ENCODE measurements at places on chromosomes 7 and 10.
A peak's percentile ranks its signal among the peaks of the same experiment; 100 is the strongest.

DNA sequence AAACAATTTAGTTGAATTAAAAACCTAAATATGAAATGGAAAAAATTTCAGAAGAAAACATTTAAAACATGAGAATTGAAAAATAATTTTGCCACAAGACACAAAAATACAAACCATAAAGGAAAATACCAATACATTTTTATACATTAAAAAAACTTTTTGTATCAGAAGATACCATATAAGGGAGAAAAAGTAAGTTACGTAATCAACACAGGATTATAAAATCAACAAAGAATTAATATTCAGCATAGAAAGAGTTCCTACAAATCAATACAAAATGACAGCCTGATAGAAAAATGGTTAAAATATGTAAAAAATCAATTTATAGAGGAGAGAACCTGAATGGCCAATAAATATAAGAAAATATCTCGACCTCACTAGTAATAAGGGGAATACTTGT is 16.6 kb upstream of the SAMD9L start:
- DNase-seq = no peak

DNA sequence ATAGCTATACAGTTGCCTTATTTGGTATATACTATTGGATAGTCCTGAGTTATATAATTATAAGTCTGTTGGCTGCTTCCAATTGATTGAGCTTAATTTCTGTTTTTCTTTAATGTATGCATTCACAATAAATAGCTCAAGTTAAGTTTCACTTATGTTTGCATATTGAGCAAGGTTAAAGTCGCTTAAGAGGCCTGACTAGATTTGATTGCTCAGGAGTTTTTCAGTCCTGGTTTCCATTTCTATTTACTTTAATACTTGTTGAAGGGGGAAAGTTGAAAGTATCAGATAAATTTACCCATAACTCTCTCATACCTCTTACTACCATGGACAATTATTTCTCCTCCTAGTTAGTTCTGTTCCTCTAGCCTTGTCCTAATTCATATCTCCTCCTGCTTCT is 294.7 kb downstream of the ARL4A start:
- no peak for DNase-seq

GRCh38 chr10:31686599-31686998 is 242.0 kb downstream of the ARHGAP12 start:
- no peak for DNase-seq

- no peak for DNase-seq
Observed at GRCh38 chr7:47544416-47544815, 37.5 kb downstream of the TNS3 start.

GRCh38 chr10:117549100-117549585 is 6.6 kb downstream of the EMX2 start:
- no peak for DNase-seq

- no peak for DNase-seq
Observed at GRCh38 chr7:150797661-150798060, 2.5 kb downstream of the TMEM176B start.

DNA sequence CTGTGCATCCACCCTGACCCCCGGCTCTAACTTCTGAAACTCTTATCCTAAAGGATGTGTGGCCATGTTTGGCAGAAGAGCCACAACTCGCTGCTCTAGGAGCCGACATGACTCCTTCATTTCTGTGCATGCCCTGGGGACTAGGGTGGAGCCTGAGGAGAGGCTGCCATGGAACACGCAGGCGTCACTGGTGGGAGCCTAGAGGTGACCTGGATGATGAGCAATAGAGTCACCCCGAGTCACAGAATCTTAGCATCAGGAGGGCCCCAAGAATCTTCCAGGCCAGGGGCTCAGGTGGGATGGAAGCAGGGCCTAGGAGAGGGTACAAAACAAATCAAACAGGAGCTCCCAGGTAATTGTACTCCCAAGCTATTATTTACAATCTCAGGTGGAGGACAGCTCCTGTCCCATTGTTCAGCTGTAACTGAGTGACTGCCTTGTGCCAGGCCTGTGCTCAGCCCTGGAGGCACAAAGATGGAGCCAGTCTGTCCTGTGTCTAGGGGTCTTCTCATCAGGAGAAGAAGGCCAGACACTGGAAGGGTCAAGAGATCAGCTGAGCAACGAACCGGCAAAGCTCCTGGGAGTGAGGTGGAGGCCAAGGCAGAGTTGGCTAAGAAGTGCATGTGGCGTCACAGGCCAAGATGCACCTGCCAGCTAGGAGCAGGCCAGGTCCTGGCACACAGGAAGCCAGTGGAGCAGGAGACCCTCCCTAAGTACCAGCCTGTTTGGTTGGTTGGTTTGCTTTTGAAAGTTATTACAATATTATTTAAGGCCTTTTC is 5.8 kb upstream of the ZNF22 start:
- DNase-seq = no peak

DNA sequence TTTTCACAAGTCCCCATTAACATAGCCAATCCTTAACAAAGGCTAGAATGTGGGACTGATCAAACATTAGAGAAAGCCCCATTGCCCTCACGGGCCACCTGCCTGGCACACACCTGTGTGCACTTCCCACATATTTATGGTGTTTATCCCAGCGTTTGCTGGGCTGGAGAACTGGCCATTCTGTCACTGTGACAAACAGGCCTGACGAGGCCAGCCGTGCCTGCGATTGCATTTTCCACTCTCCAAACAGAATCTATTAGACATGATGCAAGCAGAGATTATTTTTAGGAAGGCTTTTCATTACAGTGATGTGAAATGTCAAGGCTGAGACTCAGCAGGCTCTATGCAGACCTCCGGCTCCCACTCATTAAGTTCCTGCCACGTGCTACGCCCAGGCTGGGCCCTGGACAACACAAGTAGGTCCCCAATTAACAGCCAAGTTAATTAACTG is 20.4 kb downstream of the PTPRN2 start:
- DNase-seq = peak; percentile 65

- no peak for DNase-seq
Observed at GRCh38 chr7:33248671-33249070, 119.3 kb downstream of the BBS9 start.

DNA sequence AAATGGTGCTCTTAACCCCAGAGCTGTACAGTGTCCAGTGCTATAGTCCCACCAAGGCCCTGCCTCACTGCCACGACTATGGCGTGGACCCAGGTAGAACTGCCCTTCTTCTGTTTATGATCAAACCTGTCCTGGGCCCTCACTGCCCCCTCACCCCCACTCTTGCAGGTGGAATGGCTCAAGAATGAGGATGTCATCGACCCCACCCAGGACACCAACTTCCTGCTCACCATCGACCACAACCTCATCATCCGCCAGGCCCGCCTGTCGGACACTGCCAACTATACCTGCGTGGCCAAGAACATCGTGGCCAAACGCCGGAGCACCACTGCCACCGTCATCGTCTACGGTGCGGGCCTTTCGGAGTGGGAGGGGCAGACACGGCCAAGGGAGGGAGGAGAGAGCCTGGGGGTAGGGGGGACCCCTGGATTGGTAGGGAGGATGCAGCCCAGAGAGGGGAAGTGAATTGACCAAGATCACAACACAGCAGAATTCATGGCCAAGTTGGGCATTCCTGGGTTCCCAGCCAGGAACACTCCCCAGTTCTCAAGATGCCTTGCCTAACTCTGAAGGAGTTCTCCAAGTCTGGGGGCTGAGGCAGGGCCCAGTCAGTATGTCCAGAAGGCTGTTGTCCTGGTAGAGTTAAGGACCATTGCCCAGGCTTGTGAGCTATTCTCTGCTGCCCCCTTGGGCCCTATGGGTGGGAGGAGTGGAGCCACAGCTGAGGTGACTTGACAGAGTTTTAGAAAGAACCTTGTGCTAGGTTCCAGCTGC is 32.4 kb upstream of the SLC29A3 start:
- DNase-seq = no peak

DNA sequence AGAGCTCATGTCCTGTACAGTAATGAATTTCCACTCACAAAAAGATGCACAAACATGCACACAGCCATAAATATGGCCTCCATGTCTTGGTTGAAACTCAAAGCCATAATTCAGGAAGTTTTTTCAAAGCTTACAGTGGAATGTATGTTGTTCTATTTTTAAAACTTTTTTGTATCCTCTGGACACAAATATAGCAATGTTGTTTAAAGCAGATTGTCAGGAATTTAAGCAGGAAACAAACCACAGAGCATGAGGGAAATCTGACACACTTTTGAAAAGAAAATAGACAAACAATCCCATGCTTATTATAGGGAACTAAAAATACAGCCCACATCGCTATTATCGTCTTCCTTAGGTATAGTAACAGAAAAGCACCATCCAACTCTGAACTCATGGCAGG is 21.5 kb downstream of the LRRN3 start:
- DNase-seq = no peak

GRCh38 chr10:132875435-132875834 is 66.9 kb downstream of the CFAP46 start:
- no peak for DNase-seq

DNA sequence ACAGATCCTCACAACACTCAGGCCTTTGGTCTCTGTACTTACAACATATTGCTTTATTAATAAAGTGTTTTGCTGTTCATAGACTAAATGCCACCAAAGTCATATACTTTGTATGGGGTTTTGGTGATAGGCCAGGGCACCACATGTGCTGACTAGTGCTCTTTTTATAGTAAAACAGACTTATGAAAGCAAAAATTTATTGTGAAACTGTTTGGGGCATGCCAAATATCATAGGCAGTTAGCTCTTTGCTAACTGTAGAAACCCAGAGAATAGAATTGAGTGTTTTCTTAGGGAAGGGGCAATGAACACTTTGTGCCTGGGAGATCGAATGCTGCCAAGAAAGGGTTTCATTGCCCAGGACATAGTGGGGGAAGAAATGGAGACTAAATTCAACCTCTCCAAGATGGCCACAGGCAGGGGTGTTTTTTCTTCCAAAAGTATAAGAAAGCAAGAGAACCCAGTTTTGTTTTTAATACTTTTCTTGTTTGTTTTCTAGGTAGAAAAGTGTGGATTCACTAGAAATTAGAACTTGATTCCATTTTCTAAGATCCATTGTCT is 142.7 kb downstream of the TRIL start:
- DNase-seq = no peak

DNA sequence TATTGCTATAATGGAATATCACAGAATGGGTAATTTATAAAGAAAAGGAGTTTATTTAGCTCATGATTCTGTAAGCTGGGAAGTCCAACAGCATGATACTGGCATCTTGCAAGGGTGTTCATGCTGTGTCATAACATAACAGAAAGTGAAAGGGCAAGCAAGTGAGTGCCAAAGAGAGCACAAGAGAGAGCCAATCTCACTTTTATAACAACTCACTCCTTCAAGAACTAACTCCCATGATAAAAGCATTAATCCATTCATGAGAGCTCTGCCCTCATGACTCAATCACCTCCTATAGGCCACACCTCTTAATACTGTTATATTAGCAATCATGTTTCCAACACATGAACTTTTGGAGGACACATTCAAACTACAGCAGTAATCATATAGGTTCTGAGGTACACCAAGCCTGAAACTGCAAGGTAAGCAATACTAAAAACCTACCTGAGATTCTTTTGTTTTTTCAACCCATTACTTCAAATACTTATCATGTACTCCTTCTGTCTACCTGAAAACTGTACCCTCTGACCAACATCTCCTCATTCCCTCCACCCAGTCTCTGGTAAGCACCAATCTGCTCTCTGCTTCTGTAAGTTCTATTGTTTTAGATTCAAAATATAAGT is 219.7 kb downstream of the MTERF1 start:
- DNase-seq = no peak

DNA sequence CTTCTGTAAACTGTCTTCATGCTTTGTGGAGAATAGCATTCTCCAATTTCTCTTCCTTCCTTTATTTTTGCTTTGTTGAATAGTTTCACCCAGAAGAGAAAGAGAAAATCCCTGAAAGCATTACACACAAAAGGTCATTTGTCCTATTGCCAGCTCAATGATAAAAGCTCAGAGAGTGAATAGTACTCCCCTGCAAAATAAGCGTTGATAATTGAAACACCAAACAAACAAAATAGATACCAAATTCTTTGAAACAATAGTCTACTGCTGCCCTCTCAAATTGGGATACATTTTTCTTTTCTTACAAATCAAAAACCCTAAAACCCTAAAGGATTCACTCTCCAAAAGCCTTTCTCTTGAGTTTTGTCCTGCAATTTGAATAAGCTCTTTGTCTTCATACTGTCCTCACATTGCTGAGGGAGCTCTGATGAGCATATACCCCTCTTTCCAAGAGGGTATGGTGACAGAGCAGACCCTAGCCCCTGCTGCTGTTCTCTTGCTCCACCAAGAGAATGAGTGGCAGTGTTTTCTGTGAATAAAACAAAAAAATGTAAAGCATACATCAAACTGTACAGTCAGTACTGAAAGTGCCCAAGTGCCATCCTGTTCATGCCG is 134.4 kb downstream of the CSTF2T start:
- DNase-seq = no peak

GRCh38 chr10:88592906-88593305 is 6.3 kb downstream of the LIPJ start:
- DNase-seq = no peak

GRCh38 chr7:132751244-132751647 is 175.0 kb upstream of the PLXNA4 start:
- peak; percentile 54 for DNase-seq

DNA sequence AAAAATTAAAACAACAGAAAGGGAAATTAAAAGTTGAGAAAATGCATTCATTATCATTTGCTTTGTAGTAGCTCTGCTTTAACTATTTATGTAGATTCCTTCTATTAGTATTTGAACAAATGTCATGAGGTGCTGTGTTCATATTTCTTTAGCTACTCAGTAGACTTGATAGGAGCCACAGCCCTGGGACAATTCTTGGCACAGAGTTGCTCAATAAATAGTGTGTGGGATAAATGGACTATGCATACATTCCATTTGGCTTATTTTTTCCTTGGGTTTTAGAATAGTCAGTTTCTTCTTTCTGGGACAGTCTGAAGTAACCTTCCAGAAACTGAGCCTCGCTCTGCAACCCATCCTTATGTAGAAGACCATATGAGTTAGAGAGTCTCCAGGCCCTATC is 13.4 kb downstream of the RPP30 start:
- no peak for DNase-seq

DNA sequence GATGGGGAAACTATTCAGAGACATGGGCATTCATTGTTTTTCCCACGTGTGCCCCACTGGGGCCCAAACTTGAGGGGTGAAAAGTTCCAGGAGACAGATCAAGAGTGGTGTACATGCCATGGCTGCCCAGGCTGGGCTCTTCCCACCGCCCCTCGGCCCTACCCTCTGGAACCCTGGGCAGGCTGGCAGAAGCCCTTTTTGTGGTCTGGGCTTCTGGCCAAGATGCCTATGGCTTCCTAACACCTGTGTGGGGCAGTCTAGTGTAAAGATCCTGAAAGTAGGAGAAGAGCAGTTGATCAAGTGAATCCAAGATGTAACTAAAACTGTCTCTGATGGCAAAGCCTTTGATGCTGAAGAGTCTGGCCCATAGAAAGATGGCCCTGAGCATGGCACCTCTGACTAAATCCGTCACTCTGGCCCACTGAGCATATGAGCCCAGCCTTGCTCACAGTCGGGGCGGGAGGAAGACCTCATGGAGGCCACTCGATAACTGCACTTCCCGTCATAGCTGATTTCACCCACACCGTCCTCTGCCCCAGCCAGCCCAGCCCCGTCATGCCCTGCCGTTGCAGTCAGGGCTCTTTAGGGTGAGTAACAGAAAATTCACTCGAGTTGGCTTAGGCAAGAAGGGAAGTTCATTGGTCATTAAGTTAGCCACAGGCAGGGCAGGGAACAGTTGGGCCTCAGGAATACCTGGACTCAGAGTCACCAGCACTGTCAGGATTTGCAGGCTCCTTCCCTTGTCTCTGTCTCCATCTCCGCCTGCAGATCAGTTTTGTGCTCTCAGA is 37.9 kb upstream of the MTPAP start:
- no peak for DNase-seq

GRCh38 chr7:7795203-7795602 is 76.8 kb upstream of the RPA3 start:
- DNase-seq = no peak

Measured in H7 (cell line).